ENCODE measurements at places on chromosomes 13 and 19.

- DNase-seq: peak; percentile 73
Measured at GRCh38 chr13:102003848-102004570, 397.8 kb downstream of the FGF14 start.

DNA sequence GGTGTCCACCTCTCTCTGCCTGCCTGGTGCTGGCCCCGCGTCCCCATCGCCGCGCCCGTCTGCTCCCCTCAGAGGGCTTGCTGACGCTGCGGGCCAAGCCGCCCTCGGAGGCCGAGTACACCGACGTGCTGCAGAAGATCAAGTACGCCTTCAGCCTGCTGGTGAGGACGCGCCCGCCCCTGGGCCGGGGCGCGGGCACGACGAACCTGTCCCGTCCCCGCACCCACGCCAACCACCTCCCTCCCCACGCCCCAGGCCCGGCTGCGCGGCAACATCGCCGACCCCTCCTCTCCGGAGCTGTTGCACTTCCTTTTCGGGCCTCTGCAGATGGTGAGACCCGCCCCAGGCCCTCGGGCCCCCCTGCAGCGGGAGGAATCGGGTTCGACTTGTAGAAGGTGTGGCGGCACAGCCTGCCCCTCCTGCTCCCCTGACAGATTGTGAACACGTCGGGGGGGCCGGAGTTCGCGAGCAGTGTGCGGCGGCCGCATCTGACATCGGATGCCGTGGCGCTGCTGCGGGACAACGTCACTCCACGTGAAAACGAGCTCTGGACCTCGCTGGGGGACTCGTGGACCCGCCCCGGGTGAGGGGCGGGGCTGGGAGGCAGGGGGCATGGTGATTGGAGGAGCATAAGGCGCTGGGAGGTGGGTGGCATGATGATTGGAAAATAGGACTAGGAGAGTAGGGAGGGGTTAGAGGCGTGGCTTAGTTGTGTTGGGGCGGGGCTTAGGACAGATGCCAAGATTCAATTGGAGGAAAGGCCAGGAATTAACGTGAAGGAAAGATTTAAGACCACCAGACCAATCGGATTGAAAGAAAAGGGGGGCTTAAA is 6.6 kb downstream of the EPS8L1 start:
- DNase-seq: peak; percentile 41

DNA sequence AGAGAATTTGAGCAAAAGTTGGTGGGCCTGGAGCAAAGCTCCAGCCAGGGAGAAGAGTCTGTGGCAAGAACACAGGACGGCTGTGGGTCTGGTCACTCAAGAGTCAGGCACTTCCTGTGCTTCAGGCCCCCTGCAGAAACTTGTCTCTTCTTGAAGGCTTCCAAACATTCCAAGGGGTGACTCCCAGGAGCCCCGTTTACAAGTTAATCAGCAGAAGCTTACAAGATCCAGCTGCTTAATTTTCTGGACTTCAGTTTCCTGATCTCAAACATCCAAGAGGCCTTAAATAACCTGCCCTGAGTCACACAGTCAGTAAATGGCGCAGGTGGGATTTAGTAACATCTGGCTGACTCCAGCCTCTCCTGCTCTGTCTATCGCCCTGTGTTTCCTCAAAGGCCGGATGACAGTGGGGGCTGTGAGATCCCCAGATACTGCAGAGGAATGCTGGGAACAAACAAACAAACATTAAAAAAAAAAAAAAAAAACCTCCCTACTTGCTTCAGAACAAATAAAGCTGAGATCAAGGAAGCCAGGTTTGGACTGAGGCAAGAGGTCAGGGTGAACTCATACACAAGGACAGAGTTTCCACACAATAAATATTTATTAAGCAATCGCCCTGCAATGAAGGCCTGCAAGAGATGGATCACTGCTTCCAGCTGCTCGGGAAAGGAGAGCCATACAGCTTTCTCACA is 175.4 kb upstream of the RFC3 start:
- DNase-seq: peak; percentile 15

DNA sequence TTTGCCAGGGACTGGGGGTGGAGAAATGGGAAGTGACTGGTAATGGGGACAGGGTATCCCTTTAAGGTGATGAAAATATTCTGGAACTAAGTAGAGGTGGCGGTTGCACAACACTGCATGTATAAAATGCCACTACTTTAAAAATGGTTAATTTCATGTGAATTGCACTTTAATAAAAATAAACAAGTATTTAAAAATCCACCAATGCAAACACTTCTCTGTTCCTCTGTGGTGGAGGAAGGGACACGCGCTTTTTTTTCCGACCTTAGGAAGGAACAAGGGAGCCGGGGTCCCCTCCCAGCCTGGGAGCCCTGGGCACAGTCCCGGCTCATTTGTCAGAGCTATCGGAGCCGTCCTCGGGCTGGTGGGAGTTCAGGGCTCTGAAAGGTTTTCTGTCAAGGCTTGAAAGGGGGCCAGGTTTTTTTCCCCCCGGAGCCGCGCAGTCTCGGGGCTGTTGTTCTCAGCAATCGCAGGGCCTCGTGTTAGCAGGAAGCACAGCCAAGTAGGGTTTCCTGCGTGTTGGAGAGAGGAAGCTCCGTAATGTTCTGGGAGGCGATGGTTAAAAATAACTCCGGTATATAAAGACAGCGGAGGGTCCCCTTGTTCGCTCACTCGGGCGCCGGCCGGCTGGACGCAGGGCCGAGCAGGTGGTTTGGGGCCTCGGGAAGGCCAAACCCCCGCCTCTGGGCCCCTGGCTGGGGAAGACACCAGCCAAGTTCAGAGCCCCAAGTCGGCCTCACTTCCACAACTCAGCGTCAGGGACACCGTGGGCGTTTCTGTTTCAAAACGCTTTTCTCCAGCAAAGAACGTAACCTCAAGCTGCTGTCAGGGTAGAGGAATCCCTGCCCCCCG is 41.2 kb upstream of the KLF2 start:
- DNase-seq: peak; percentile 73
